ENCODE measurements at places on chromosomes 3 and 15. TPM values are rescaled to one million over a fixed set of nuclear protein-coding genes. Genes with fewer than 3 reads are reported as not detected.

Gene SLC35G2
- total RNA-seq, result 9.3 TPM

DNA sequence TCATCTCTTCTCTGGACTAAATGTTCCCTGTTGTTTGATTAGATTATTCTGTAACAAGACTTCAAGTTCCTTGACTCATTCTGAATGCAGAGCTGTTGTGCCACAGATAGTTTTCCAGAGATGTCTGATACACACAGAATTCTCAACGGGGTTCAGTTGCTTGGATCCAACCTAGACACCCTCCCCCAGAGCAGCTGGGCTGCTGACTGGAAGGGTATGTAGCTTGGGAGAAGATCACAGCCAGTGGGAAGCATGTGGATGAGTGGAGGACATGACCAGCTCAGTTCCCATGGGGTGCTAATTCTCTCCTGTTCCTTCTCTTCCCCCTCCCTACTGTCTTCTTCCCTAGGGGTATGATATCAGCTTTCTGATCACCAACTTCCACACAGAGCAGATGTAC lies 6.6 kb upstream of the TTLL3 start:
- DNase-seq, result no peak
- no peaks in the 10 kb centered on the region for H3K4me1 ChIP-seq
- H3K36me3 ChIP-seq, result peaks cover 9% of the 10 kb centered on the region
- no peak overlapping the region for H3K27ac ChIP-seq
- no peaks in the 10 kb centered on the region for H3K27me3 ChIP-seq

Gene SLC6A11
- total RNA-seq, result 0.25 TPM

Gene ATP10A
- total RNA-seq, result 3.2 TPM

GRCh38 chr3:157573281-157573680 lies 70.1 kb upstream of the VEPH1 start:
- H3K4me1 ChIP-seq, result peaks cover 4% of the 10 kb centered on the region
- no peaks in the 10 kb centered on the region for H3K27me3 ChIP-seq
- H3K4me3 ChIP-seq, result no peak overlapping the region
- DNase-seq, result no peak
- H3K27ac ChIP-seq, result no peak overlapping the region

DNA sequence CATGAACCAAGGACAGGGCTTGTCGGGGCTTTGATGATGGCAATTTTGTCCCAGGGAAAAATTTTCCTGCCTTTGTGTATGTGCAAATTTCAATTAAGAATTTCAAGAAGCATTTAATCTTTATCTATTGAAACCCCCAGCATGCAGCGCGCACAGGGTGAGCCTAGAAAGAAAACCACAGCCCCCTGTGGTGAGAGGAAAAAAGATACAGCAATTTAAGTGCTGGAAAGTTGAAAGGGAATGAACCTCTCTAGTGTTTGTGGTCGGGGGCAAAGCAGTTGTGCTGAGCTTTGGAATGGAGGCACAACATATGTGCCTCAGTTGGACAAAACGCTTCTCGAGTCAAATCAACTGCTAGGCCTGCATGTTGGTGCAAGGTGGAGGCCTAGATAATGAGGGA lies 111.8 kb upstream of the C15orf61 start:
- no peaks in the 10 kb centered on the region for H3K36me3 ChIP-seq
- H3K27ac ChIP-seq, result no peak overlapping the region
- H3K4me1 ChIP-seq, result no peaks in the 10 kb centered on the region
- H3K4me3 ChIP-seq, result no peak overlapping the region

- no peaks in the 10 kb centered on the region for H3K27me3 ChIP-seq
- H3K4me3 ChIP-seq, result no peak overlapping the region
- H3K27ac ChIP-seq, result peak overlapping the region; percentile 25
Observed at GRCh38 chr15:81166636-81167305, 29.9 kb upstream of the IL16 start.

DNA sequence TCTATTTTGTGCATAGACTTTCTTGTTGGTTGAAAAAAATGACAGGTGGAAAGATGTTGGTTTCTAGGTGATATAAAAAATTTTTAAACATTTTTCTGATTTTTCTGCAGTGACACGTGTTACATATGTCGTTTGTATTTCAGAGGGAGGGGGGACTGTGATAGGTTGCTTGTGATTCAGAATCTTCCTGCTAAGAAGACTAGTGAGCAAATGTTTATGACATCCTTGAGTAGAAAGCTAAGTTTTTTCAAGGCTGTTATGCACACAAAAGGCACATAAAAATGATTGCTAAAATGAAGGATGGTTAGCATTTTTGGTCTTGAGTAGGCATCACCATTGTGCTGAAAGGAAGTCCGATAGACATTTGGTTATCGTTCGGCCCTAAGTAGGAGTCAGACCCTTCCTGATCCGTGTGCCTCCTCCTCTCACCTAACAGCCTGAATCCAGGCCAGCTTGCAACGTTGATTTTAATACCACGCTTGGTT lies 1.5 kb downstream of the ZNF639 start:
- peak overlapping the region; percentile 58 for H3K4me3 ChIP-seq
- peaks cover 31% of the 10 kb centered on the region for H3K4me1 ChIP-seq
- H3K36me3 ChIP-seq, result no peaks in the 10 kb centered on the region

Gene CFAP44
- 8.1 TPM for total RNA-seq

GRCh38 chr3:59367150-59367549 lies 317.3 kb upstream of the CFAP20DC start:
- H3K4me1 ChIP-seq, result no peaks in the 10 kb centered on the region
- H3K4me3 ChIP-seq, result no peak overlapping the region
- H3K36me3 ChIP-seq, result no peaks in the 10 kb centered on the region
- H3K27ac ChIP-seq, result no peak overlapping the region

DNA sequence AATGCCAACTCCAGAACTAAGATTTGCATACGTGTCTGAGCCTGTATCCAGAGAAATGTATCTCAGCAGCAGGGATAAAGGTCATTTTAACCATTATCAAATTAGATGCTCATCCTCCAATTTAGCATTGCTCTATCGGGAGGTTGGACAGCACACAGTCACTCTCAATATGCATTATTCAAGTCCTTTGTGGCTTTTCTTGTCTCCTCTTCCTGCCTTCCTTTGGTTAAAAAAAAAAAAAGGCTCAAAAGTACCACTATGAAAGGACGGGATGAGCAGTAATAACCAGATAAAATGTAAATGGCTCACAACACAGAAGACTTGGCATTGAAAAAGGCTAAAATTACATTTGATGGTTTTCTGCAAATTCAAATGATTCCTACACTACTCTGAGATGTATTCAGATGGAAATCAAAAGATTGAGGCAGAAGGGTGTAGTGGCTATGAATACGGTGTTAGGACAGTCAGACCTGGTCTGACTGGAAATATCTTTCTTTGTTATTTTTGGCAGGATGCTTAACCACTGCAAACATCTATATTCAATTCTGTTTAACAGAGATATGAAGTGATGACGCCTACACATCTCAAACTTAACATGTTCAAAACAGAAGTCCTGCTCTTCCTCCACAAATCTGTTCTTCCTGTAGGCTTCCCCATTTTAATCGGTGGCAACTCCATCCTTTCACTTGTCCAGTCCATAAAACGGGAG lies 109.6 kb downstream of the ADAMTS9 start:
- no peaks in the 10 kb centered on the region for H3K4me1 ChIP-seq
- no peak for DNase-seq
- no peak overlapping the region for H3K4me3 ChIP-seq
- H3K27ac ChIP-seq, result no peak overlapping the region
- no peaks in the 10 kb centered on the region for H3K27me3 ChIP-seq
- no peaks in the 10 kb centered on the region for H3K36me3 ChIP-seq

Gene GASK1A
- 10.6 TPM for total RNA-seq

Gene LARP6
- total RNA-seq, result 50.6 TPM

DNA sequence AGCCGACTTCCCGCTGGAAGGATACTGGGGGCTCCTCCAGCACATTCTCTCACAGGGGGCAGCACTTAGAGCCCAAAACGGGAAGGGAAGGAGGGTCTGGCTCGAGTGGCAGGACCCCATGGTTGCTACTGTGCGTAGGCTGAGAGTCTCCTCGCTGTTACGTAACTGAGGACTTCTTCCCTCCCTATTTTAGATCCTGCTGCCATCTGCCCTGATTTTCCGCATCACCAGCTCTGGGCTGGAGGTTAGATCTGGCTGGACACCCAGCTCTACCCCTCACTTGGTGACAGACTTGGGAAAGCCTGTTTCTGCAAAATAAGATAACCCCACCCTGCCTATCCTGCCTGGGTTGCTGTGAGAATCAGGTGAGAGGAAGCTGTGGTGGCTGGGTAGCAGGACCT lies 47.7 kb downstream of the BDH1 start:
- no peak overlapping the region for H3K27ac ChIP-seq
- no peaks in the 10 kb centered on the region for H3K36me3 ChIP-seq
- H3K27me3 ChIP-seq, result no peaks in the 10 kb centered on the region
- no peak for DNase-seq
- peaks cover 11% of the 10 kb centered on the region for H3K4me1 ChIP-seq
- H3K4me3 ChIP-seq, result no peak overlapping the region

- H3K4me1 ChIP-seq, result no peaks in the 10 kb centered on the region
- H3K36me3 ChIP-seq, result no peaks in the 10 kb centered on the region
- H3K27ac ChIP-seq, result no peak overlapping the region
- DNase-seq, result no peak
- no peak overlapping the region for H3K4me3 ChIP-seq
Observed at GRCh38 chr3:10917176-10917575, 75.4 kb upstream of the SLC6A1 start.

DNA sequence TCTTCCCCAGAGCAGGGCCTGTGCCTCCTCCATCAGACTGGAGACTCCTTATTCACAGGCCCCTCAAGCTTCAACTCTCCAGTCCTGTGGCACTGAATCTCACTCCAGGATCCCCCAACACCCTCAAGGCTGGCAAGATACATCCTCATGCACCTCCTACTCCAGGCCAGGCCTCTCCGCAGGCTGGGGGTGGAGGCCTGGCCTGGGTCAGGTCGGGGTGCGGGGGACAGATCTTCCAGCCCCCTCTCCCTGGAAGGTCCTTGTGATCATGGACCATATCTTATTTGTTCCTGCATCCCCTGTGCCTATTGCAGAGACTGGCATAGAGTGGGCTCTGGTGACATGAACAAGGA lies 147.3 kb downstream of the SMAD6 start:
- no peaks in the 10 kb centered on the region for H3K36me3 ChIP-seq
- H3K4me1 ChIP-seq, result peaks cover 32% of the 10 kb centered on the region
- no peaks in the 10 kb centered on the region for H3K27me3 ChIP-seq
- H3K4me3 ChIP-seq, result no peak overlapping the region
- peak overlapping the region; percentile 82 for H3K27ac ChIP-seq
- DNase-seq, result peak; percentile 82

Gene TGM5
- total RNA-seq, result 8.3 TPM

GRCh38 chr3:29601861-29602585 lies 321.2 kb downstream of the RBMS3 start:
- H3K4me1 ChIP-seq, result no peaks in the 10 kb centered on the region
- H3K4me3 ChIP-seq, result no peak overlapping the region
- no peak for DNase-seq
- no peak overlapping the region for H3K27ac ChIP-seq
- no peaks in the 10 kb centered on the region for H3K27me3 ChIP-seq

DNA sequence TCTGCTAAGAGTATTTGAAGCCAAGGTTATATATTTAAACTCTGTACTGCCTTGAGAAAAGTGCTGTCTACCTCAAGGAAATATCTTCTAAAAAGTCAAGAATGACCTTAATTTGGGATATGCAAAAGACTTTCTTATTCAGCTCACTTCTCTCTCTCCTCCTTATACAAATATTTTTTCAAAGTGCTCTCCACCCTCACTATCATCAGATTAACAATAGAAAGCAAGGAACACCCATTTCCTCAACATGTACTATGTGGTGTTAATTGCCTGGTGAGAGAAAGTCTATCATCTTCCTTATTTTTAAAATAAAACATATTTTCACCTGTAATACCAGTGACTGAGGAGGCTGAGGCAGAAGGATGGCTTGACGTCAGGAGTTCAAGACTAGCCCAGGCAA lies 44.4 kb upstream of the RSL24D1 start:
- no peak overlapping the region for H3K27ac ChIP-seq
- no peak for DNase-seq
- no peaks in the 10 kb centered on the region for H3K27me3 ChIP-seq
- peaks cover 4% of the 10 kb centered on the region for H3K4me1 ChIP-seq
- no peaks in the 10 kb centered on the region for H3K36me3 ChIP-seq

DNA sequence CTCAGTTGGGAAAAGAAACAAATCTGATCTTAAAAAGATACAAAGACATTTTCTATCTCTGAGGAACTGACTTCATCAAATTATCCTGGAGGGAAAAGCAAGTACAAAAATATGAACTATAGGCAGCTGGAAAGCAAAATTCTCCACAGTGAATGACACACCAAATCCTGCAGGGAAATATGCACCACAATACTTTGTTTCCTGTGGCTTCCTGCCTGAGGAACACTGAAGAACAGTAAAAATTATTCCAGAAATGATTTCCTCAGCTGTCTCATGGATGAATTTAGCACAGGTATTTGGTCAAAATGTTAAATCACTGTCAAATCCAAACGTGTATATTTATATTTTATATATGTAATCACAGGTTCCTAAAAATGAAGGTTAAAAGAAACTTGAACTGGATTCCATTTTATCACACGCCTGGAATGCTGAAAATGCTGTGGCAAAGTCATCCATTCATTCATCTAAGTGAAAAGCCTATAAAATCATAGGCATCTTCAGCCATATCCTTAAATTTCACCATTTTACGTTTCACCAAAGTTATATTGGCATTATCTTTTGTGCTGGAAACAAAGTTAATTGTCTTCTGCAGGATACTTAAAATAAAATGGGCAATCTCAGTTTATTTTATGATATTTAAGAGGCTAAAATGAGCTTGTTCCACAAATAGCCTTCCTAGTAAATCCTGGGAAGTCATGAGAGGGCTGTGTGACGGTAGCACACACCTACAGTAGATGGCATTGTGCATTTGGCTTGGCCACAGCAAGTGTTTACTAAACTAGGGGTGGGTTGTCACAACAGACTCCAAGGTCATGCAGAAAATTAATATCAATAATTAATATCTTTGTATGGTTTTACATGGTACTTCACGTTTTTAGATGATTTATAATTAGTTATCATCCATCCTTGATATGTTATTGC lies 19.3 kb upstream of the TSC22D2 start:
- H3K27me3 ChIP-seq, result no peaks in the 10 kb centered on the region
- no peaks in the 10 kb centered on the region for H3K4me1 ChIP-seq
- no peak overlapping the region for H3K4me3 ChIP-seq
- no peak for DNase-seq

GRCh38 chr15:56653107-56653506 lies 80.2 kb downstream of the ZNF280D start:
- no peaks in the 10 kb centered on the region for H3K4me1 ChIP-seq
- no peak for DNase-seq
- H3K4me3 ChIP-seq, result no peak overlapping the region

DNA sequence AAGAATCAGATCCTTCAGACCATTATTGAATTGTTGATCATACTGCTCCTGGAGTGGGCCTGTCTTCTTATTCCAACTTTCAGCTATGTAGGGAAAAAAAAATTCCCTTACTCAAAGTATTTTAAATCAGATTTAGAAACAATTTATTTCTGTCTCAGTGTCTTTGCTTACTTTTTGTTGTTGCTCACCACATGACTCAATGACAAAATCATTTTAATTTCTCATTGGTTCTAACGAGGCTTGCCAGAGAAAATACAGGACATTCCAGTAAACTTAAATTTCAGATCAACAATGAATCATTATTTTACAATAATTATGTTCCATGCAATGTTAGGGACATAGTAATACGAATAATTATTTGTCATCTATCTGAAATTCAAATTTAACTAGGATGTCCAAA lies 748.5 kb upstream of the CBLB start:
- no peaks in the 10 kb centered on the region for H3K36me3 ChIP-seq
- no peak overlapping the region for H3K4me3 ChIP-seq
- no peaks in the 10 kb centered on the region for H3K27me3 ChIP-seq
- no peaks in the 10 kb centered on the region for H3K4me1 ChIP-seq
- no peak overlapping the region for H3K27ac ChIP-seq
